ENCODE measurements at places on chromosomes 11 and 22.

DNA sequence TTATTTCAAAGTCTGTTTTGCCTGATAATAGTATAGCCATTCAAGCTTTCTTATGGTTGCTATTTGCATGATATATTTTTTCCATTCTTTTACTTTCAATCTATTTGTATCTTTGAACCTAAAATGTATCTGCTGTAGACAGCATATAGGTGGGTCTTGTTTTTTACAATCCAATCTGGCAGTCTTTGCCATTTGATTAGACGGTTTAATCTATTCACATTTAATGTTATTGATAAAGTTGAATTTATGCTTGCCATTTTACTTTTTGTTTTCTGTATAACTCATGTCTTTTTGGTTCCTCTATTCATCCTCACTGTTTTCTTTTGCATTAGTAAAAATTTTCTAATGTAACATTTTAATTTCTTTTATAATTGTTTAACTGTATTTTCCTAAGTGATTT, 37.4 kb downstream of the MMP20 start:
- no peak for DNase-seq

GRCh38 chr11:42669248-42669976, 642.4 kb upstream of the API5 start:
- no peak for DNase-seq

- no peak for DNase-seq
Measured at GRCh38 chr22:27431081-27431480, 370.5 kb downstream of the MN1 start.

GRCh38 chr11:116792869-116793771, 1.4 kb upstream of the APOA5 start:
- no peak for DNase-seq

DNA sequence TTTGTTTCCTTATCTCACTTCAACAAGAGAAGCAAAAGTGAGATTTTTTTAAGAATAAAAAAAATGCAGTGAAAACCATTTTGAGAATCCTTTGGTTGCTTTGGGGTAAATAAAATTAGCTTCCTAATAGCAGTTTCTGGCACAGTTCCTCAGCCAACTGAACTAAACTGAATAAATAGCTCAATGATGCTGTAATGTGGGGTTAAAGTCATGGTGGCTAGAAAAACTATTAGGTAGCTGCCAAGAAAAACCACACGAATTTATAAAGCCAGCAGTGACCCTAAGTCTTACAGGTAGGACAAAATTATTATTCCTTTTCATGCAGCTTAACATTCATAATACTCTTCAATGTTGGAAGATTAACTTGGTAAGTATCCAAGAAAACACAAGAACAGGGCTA, 142.4 kb downstream of the APIP start:
- no peak for DNase-seq
